ENCODE measurements at places on chromosomes 1 and 21. TPM values are rescaled to one million over a fixed set of nuclear protein-coding genes. Genes with fewer than 3 reads are reported as not detected.

- H3K4me1 ChIP-seq = peaks cover 37% of the 10 kb centered on the region
- no peak for DNase-seq
- no peak overlapping the region for H3K4me3 ChIP-seq
- H3K36me3 ChIP-seq = peaks cover 17% of the 10 kb centered on the region
- no peaks in the 10 kb centered on the region for H3K27me3 ChIP-seq
Observed at GRCh38 chr1:41954533-41954944, 35.8 kb upstream of the HIVEP3 start.

- no peaks in the 10 kb centered on the region for H3K36me3 ChIP-seq
- DNase-seq = no peak
- H3K4me3 ChIP-seq = no peak overlapping the region
- H3K27ac ChIP-seq = no peak overlapping the region
- H3K4me1 ChIP-seq = no peaks in the 10 kb centered on the region
Observed at GRCh38 chr1:71780681-71781080, 501.7 kb downstream of the NEGR1 start.

GRCh38 chr1:23291706-23292105, 52.4 kb downstream of the HNRNPR start:
- DNase-seq = no peak
- no peak overlapping the region for H3K27ac ChIP-seq
- peaks cover 6% of the 10 kb centered on the region for H3K36me3 ChIP-seq

- no peaks in the 10 kb centered on the region for H3K4me1 ChIP-seq
- no peak for DNase-seq
- no peak overlapping the region for H3K27ac ChIP-seq
- peaks cover 31% of the 10 kb centered on the region for H3K27me3 ChIP-seq
Observed at GRCh38 chr1:18120638-18121037, 13.0 kb downstream of the IGSF21 start.

DNA sequence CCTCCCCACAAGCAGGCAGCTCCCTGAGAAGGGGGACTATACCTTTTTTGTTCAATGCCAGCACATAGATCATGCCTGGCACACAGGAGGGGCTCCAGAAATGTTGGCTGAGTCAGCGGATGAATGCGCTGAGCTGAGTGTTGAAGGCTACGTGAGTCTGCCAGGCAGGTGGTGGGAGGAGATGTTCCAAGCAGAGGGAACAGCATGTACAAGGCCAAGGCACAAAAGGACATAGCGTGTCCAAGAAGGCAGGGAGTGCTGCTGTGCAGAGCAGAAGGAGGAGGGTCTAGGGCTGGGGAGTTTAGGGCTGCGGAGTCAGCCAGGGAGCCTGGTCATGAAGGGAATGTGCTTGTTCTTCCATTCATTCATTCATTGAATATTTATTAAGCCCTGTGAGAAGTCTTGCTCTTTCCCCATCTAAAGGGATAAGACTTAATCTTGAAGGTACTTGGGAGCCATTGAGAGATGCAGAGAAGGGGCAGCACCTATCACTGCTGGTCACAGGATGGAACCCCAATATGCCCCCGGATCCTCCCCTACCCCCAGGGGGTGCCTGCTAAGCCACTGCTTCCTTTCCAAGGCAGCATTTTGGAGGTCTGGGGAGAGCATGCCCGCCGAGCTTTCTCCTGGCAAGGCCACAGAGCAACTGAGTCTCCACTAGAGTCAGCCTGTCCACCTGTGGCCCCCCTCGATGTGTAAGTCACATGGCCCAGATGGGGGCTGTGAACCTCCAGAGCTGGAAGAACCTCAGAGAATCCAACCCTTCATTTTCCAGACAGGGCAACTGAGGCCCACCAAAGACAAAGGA, 31.2 kb upstream of the LAPTM5 start:
- peaks cover 6% of the 10 kb centered on the region for H3K4me1 ChIP-seq
- H3K4me3 ChIP-seq = no peak overlapping the region
- H3K27me3 ChIP-seq = peaks cover 3% of the 10 kb centered on the region

DNA sequence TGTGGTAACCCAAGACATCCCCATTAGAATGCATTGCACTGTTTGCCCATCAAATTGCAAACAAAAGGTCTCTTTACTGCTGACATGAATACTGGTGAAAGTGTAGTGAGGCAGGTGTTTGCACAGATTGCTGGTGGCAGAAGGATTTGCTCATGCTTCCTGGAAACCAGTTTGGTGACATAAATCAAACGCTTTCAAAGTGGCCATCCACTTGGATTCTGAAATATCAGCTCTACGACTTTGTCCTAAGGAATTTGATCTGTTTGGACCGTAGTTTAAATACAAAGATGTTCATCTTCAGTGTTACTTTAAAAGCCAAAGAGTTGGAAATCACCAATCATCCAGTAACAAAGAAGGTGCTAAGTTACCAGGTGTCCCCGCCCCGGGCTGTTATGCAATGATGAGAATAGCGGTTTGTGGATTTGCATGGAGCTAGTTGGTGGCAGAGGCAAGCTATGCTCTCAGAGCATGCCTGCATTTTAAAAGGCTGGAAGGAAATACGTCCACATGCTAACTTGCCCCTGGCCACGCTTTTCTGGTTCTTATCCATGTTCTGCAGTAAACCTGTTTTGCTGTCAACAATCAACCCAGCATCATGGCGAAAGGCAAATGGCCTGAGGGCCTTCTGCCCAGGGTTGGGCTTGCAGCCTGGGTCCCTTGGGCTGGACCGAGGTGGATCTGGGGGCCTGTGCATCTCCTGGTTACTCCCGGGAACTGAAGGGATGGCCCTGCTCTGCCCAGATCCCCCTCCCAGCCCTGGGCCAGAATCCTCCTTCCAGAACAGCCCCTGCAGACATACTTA, 49.2 kb downstream of the UMODL1 start:
- no peak overlapping the region for H3K4me3 ChIP-seq
- H3K27ac ChIP-seq = no peak overlapping the region
- peaks cover 40% of the 10 kb centered on the region for H3K27me3 ChIP-seq
- H3K4me1 ChIP-seq = peaks cover 10% of the 10 kb centered on the region
- no peak for DNase-seq

DNA sequence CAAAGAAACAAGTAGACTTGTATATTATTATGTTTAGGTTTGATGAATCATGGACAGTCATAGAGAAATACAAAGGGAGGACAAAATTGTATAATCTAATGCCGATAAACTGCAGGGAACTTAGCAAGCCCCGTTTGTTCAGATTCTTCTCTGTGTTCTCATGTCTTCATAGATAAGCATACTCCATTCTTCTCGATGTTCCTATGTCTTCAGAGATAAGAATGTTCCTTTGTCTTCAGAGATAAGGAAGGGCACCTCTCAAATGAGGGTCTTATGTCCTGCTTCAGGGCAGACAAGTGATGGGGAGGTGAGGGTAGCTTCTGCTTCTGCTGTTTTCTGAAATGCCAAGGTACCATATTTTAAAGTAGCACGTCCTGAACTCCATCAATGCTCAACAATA, 19.7 kb upstream of the TADA1 start:
- no peaks in the 10 kb centered on the region for H3K36me3 ChIP-seq
- H3K4me3 ChIP-seq = no peak overlapping the region
- no peaks in the 10 kb centered on the region for H3K27me3 ChIP-seq

DNA sequence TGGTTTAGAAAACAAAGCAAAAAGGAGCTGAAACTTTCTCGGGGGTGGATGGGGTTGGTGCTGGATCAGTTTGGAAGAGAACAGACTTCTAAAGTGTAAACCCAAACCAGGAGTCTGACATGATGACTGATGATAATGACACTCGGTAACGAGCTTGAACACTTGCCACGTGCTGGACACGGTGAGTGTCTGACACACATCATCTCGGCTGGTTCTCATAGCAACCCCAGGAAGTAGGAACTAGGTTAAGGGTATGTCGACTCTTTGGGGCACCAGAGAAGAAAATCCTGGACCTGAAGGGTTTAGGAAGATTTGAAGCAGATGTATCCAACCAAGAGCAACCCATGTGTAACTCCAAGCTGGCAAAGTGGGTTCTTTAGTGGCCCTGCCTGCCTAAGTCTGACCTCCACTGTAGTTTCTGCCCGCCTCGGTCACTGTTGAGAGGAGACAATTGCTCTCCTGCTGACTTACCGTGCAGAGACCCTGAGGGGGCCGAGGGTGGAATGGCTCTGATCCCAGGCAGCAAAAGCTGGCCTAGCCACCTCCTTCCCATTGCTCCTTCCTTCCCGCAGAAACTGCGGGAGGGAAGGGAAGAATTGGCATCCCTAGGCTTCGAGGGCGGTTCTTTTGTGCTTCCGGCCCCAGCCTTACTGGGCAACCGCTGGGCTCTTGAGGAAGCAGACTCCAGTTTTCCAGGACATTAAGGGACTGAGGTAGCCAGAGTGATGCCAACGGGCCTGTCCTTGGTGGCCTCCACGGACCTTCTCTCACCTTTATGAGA, 156.0 kb downstream of the TOMM20 start:
- H3K27me3 ChIP-seq = no peaks in the 10 kb centered on the region
- peaks cover 61% of the 10 kb centered on the region for H3K4me1 ChIP-seq
- H3K36me3 ChIP-seq = no peaks in the 10 kb centered on the region
- peak; percentile 46 for DNase-seq
- no peak overlapping the region for H3K4me3 ChIP-seq

GRCh38 chr1:227747382-227747781, 12.1 kb downstream of the SNAP47 start:
- H3K4me3 ChIP-seq = no peak overlapping the region
- DNase-seq = no peak
- no peaks in the 10 kb centered on the region for H3K27me3 ChIP-seq
- no peak overlapping the region for H3K27ac ChIP-seq

GRCh38 chr1:41915786-41916571, 2.7 kb downstream of the HIVEP3 start:
- peak; percentile 44 for DNase-seq
- H3K27me3 ChIP-seq = no peaks in the 10 kb centered on the region
- no peaks in the 10 kb centered on the region for H3K36me3 ChIP-seq
- peaks cover 64% of the 10 kb centered on the region for H3K4me1 ChIP-seq

DNA sequence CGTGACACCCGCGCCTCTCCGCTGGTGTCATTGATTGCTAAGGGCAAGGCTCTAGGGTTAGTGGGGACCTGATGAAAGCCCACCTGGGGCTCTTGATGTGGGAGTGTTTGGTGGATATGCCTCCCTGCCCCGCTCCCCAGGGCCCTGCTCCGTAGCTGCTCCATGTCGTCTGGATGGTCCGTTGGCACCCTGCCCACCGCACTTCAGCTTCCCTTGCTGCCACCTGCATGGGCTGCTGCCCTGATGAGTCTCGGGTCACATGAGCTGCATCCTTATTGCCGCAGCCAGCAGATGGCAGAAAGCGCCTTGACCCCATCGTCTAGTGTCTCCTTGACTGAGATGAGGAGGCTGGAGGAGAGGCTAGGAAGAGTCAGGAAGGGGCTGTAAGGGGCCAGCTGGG, 439.4 kb downstream of the CAMTA1 start:
- no peak overlapping the region for H3K4me3 ChIP-seq
- H3K4me1 ChIP-seq = no peaks in the 10 kb centered on the region
- H3K27ac ChIP-seq = no peak overlapping the region
- DNase-seq = peak; percentile 8
- H3K36me3 ChIP-seq = no peaks in the 10 kb centered on the region
- peaks cover 8% of the 10 kb centered on the region for H3K27me3 ChIP-seq

DNA sequence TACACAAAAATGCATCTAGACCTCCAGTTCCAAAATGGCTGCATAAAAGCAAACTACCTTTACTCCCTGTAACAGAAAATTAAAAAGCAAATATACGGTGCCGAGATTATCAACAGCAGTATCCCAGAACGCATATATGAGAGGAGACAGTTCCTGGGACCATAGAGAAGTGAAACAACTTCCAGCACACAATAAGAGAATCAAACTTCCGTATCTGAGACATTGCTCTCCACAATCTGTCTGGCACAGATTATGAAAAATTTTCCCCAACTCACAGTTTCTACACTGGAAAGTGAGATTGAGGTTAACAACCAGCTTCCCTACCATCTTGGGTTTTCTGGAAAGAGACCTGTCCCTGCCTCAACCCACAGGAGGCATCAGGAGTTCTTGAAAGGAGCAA, 47.2 kb upstream of the ST6GALNAC3 start:
- no peak overlapping the region for H3K4me3 ChIP-seq
- no peak for DNase-seq

DNA sequence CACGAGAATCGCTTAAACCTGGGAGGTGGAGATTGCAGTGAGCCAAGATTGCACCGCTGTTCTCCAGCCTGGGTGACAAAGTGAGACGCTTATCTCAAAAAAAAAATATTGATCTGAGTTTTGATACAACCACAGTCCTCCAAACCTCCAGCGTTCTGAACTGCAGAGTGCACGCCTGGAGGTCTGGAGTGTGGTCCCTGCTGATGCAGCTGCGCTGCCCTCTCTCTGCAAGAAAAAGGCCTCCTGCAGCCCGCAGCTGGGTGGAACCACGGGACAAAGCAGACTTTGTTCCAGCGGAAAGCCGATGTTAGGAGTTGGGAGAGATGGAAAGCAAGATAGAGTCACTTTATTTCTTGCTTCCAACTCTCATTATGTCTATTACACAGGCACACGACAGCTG, 144.9 kb upstream of the SOD1 start:
- no peak overlapping the region for H3K27ac ChIP-seq
- peaks cover 12% of the 10 kb centered on the region for H3K4me1 ChIP-seq
- H3K27me3 ChIP-seq = no peaks in the 10 kb centered on the region
- no peak overlapping the region for H3K4me3 ChIP-seq
- DNase-seq = peak; percentile 15

GRCh38 chr21:37294679-37295078, 27.5 kb upstream of the VPS26C start:
- H3K27me3 ChIP-seq = peaks cover 2% of the 10 kb centered on the region
- H3K4me3 ChIP-seq = no peak overlapping the region
- DNase-seq = no peak
- peaks cover 3% of the 10 kb centered on the region for H3K4me1 ChIP-seq

DNA sequence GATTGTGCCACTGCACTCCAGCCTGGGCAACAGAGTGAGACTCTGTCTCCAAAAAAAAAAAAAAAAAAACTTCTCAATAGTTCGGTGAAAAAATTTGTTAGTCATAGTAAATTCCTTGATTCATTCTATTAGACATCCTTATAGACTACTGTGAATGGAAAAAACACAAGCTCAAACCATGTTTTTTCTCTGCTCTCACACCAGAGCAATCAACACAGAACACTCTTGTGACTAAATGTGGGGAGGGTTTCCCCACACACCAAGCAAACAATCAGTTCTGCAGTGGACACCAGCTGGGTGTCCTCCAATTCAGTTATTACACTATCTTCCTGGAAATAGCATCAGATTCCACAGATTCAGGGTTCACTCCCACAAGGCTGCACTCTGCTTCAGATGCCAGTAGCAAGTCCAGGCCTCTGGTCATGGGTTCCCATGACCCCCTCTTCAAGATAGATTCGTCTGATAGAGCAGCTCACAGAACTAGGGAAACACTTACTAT, 69.1 kb upstream of the TEKT2 start:
- H3K27me3 ChIP-seq = no peaks in the 10 kb centered on the region
- peaks cover 26% of the 10 kb centered on the region for H3K36me3 ChIP-seq
- H3K4me1 ChIP-seq = no peaks in the 10 kb centered on the region
- no peak for DNase-seq

- peak overlapping the region; percentile 90 for H3K27ac ChIP-seq
- H3K4me3 ChIP-seq = no peak overlapping the region
- H3K27me3 ChIP-seq = no peaks in the 10 kb centered on the region
- H3K36me3 ChIP-seq = peaks cover 63% of the 10 kb centered on the region
- peaks cover 59% of the 10 kb centered on the region for H3K4me1 ChIP-seq
Observed at GRCh38 chr1:222653178-222653827, 35.4 kb downstream of the MIA3 start.

The OR2T35 gene
- total RNA-seq = not detected

The PIK3CD gene
- 101 TPM for total RNA-seq

The CHI3L2 gene
- total RNA-seq = 5.5 TPM

The RGS13 gene
- not detected for total RNA-seq

The DPT gene
- not detected for total RNA-seq

The VWA5B1 gene
- total RNA-seq = not detected

The KISS1 gene
- total RNA-seq = not detected

The GLRX2 gene
- total RNA-seq = 16.5 TPM

The GPR3 gene
- total RNA-seq = 0.64 TPM

The PCAT6 gene
- 0.37 TPM for total RNA-seq

The CHI3L1 gene
- total RNA-seq = 0.44 TPM

The BTG2 gene
- 106 TPM for total RNA-seq

All from activated naive CD4-positive, alpha-beta T cell treated with anti-CD3 and anti-CD28 coated beads for 36 hours (primary cell).